ENCODE measurements at places on chromosomes 3 and 15.

DNA sequence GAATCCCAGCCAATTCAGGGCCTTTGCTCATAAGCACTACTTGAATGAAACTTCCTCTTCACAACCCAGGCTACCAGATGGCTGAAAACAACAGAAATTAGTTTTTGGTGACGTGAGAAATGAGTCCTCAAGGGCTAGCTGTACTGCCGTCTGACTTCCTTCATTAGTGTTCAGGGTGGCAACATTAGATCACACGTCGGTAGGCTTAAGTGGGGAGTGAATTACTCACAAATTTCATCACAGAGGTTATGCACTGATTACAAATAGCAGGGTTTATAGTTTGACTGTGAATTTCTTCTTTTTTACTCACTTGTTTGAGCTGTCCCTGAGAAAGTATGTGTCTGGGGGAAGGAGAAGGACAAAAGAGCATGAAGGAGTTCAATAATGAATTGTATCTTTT, 397.2 kb downstream of the GAP43 start:
- no peak for DNase-seq

DNA sequence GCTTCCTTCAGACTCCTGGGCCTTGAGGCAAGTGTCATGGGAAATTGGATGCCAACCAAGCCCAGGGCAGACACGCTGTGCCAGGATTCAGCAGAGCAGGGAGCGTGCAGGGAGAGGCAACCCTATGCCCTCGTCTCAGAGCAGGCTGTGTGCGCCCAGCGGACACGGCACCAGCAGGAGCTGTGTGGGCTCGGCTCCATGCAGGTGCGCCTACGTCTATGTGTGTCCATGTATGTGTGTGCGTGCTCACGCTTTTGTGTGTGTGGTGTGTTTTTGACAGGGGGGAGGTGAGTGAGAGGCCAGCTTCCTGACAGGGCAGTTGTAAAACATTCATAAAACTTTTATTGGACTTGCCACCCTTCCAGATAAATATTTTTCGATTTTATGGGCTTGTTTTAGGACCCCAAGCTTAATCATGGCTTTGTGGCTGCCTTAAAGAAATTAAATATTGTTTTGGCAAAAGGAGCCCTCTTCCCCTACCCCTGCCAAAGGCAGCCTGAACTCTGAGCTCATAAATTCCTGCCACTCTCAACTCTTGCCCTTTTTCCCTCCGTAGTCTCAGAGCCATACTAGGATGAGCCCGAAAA, 84.4 kb downstream of the DNAJB8 start:
- DNase-seq: no peak

- peak; percentile 40 for DNase-seq
These were observed 23.5 kb upstream of the HES1 start for GRCh38 chr3:194112120-194113106.

DNA sequence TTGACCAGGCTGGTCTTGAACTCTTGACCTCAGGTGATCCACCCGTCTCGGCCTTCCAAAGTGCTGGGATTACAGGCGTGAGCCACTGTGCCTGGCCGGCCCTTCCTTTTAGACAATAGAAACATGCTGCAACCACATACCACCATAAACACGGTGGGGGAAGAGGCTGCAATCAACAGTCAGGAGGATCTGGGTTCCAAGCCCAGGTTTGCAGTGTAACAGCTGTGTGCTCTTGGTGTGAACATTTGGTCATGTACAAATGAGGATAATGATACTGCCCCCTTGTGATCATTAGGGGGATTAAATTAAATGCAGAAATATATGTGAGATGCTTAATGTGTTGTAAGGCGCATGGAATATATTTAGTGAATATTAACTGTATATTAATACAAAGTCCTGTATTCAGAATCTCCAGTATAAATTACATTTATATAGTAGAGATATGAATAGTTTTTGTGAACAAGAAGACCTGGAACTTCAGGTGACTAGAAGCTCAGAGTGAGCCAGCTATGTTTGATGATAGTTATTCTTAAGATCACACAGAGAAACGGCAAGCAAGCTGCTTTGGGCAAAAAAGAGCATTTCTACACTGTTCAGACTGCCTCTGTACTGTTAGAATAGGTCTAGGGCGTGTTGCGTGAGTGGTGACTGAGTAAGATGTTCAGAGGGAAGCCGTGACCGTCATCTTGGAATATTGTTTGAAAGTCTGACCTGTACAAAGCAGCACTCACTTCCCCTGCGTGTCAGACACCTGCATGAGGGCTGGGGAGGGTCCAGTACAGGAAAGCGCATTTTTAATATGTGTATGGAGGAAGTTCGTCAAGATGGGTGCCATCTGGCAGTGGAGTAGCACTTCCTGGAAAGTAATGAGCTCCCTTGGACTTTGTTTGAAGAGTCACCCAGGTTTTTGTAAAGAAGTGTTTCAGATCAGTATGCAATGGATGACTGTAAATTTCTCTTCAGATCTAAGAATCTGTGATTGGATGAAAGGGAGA, 125.8 kb downstream of the PGPEP1L start:
- DNase-seq: peak; percentile 91

DNA sequence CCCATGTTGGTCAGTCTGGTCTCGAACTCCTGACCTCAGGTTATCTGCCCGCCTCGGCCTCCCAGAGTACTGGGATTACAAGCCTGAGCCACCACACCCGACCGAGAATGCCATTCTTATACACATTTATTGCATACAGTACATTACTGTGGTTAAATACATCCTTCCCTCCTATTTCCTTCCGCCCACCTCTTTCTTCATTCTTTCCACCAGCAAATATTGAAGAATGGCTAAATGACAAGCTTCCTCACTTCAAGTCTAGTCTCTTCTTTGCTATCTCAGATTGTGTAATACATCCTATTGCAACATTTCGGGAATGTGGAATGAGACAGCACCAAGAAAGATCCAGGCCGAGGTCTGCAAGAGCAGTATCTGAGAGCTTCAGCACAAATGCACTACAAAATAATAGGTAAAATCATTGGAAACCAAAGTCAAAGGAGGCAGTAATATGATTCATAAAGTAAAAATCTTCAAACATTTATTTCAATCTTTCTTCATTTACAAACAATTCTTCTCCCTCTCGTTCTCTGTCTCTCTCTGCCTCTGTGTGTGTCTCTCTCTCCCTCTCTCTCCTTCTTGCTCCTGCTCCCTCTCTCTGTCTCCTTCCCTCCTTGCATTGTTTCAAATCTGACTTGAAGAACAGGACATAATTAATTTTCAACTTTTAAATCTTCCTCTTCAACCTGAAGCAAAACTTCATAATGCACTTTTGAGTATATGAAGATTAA, 94.7 kb upstream of the TGFBR2 start:
- DNase-seq: peak; percentile 58

GRCh38 chr3:170760174-170760526, 109.8 kb downstream of the RPL22L1 start:
- DNase-seq: no peak

DNA sequence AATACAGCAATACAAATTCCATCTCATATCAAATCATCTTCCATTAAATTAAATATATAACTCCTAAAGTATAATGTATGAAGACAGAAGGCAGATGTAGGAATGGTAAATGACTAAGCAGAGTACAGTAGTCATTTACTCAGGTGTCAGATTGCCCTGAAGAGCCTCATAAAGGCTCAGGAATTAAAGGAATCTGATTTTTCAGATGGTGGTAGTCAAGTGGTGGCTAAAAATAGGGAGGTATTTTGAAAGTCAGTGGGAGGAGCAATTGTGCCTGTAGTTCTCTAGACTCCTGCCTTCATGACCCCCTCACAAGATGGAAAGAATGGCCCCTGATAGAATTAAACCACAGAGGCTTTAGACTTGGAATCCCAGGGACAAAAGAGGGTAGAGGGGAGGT, 142.7 kb upstream of the SYNPR start:
- DNase-seq: peak; percentile 79

GRCh38 chr3:173709026-173709425, 311.5 kb downstream of the NLGN1 start:
- DNase-seq: no peak

GRCh38 chr3:109806929-109807328, 469.6 kb upstream of the DPPA4 start:
- DNase-seq: peak; percentile 17

DNA sequence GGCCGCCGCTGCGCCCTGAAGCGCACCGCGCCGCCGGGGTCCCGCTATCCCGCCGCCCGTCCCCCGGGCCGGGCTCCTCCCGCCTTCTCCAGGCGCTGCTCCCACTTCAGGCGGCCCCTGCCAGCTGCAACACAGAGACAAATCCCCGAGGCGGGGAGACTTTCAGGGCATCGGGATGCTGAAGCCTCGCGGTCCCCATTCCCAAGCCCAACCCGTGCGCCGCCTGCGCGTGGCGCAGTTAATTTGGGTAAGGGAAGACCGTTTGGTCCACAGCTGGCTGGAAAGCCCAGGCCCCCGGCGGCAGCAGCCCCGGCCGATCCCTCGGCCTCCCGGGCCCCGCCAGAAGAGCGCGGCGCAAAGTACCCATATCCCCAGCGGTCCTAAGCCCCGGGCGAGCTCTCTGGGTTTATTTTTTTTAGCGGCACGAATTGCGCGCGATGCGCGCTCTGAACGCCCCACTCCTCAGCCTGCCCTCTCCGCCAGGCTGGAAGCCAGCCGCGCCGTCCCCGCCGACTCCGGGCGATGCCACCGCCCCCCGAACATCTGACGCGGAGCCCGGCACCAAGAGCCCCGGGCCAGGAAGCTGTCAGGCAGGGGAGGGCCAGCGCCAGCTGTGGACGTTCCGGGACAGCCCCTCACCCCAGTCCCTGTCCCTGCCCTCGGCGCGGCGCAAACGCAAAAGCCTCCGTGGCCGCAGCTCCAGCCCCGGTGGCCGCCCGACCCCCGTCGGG, 517 bp downstream of the FBN1 start:
- peak; percentile 84 for DNase-seq

DNA sequence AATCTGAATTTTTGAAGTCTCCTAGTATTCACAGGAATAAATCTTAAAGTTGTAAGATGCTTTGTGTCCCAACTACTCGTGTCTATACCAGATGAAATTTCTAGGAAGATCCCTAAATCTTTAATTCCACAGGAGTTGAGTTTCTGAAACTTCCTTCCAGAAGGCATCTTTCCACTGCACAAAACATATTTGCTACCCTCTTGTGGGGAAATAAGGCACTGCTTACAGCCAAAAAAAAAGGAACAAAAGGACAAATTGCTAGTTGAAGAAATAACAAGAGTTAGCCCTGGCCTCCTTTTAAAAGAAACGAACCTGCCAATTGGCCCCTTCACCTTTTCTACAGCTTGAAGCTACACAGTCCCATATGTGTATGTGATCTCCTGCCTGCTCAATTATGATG, 54.0 kb downstream of the TAFA4 start:
- peak; percentile 56 for DNase-seq

DNA sequence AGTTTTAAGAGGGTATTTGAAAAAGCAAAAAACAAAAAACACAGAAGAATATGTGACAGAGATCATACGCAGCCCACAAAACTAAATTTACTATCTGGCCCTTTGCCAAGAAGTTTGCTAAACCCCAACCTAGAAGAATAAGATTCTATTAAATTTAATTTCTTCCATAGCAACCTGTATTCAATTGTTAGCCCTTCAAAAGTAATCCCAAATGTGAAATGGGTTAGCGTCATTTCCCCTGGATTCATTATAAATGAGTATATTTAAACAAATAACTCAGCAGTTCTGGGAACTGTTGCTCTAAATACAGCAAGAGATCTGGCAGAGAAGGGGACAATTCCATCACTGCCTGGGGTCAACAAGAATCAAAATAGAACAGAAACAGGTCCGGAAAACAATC, 56.8 kb downstream of the CERS3 start:
- no peak for DNase-seq

DNA sequence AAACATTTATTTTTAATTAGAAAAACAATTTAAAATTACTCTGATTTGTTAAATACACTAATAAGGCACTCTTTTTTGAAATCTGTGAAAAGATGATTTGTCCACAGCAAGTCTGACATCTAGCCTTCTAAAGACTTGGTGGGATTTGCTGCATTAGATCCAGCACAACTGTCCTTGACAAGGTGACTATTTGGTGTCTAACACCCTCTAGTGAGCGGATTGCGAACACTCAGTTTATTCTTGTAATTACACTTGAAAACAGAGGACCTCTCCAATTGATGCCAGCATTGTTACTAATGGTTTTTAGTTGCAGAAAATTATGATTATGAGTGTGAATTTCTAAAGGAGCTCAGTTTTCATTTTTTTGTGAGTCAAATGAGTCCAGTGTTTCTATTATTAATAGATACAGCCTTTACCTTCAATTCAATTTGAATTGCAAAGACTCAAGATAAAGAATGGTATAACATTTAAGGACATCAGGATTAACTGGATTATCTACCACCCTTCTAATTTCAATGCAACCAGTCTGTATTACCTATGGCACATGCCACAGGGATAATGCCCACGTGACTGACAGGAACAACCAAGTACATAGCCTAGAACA, 29.7 kb upstream of the STRIT1 start:
- DNase-seq: peak; percentile 88

All from mesendoderm (in vitro differentiated cells).